Peyer's patch (tissue), 4 donors: ENCODE measurements at places on chromosomes 16 and 17. TPM values are rescaled to one million over a fixed set of nuclear protein-coding genes. Genes with fewer than 3 reads are reported as not detected.

Gene TEKT1
- total RNA-seq: not detected

GRCh38 chr16:89920723-89921122, 2.1 kb downstream of the MC1R start:
- no peaks in the 10 kb centered on the region for H3K27me3 ChIP-seq
- H3K4me3 ChIP-seq: no peak overlapping the region
- H3K36me3 ChIP-seq: no peaks in the 10 kb centered on the region
- H3K27ac ChIP-seq: peak overlapping the region; percentile 17
- H3K4me1 ChIP-seq: peaks cover 8% of the 10 kb centered on the region

DNA sequence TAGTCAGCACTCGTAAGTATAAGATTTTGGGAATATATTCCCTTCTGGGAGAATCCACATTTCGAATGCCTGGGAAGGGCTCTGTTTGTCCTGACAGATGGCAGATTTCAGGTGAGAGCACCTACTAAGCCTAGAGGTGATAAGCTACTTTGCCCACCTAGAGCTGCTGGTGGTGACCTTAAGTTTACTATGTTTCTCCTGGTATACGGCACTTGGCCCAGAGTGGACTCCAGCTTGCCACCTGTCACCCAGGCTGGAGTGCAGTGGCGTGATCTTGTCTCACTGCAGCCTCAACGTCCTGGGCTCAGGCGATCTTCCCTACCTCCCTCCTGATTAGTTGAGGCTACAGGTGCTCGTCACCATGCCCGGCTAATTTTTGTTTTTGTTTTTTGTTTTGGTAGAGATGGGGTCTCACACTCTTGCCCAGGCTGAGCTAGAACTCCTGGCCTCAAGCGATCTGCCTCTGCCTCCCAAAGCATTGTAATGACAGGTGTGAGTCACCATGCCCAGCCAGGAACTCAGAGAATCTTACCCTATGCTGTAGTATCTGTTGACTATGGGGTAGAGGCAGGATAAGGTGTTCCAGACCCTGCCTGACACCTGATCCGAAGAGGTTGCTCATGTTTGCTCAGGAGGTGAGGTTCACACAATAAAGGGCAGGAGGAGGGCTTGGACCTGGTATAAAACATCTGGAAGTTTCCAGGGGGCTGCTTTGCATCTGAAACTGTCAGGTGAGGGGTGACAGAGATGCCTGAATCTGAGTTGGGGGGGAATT, at the start of gene ZG16:
Gene ZG16 (plus strand): TSS at position 681 of the 775 bp plus-strand sequence. CDS start 1,011 bp downstream, outside the sequence.
- H3K36me3 ChIP-seq: peaks cover 6% of the 10 kb centered on the region
- H3K4me1 ChIP-seq: no peaks in the 10 kb centered on the region
- no peak within 1 kb of the TSS for H3K4me3 ChIP-seq
- DNase-seq: no peak

- no peaks in the 10 kb centered on the region for H3K27me3 ChIP-seq
- DNase-seq: no peak
- H3K4me3 ChIP-seq: no peak overlapping the region
- no peaks in the 10 kb centered on the region for H3K4me1 ChIP-seq
Measured at GRCh38 chr17:45813048-45813725, 29.1 kb downstream of the CRHR1 start.

Gene SLX1B
- total RNA-seq: 95.5 TPM

DNA sequence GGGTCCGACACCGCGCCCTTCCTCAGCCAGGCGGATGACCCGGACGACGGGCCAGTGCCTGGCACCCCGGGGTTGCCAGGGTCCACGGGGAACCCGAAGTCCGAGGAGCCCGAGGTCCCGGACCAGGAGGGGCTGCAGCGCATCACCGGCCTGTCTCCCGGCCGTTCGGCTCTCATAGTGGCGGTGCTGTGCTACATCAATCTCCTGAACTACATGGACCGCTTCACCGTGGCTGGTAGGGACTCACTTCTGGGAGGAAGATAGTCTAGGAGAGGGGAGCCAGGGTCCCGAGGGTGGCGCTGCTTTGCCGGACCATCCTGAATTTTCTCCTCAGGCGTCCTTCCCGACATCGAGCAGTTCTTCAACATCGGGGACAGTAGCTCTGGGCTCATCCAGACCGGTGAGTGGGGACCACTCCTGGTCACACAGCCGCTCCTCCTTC, 601 bp downstream of the SPNS1 start:
- DNase-seq: no peak
- H3K36me3 ChIP-seq: no peaks in the 10 kb centered on the region
- no peaks in the 10 kb centered on the region for H3K27me3 ChIP-seq
- peak overlapping the region; percentile 61 for H3K27ac ChIP-seq
- no peaks in the 10 kb centered on the region for H3K4me1 ChIP-seq
- peak overlapping the region; percentile 75 for H3K4me3 ChIP-seq

DNA sequence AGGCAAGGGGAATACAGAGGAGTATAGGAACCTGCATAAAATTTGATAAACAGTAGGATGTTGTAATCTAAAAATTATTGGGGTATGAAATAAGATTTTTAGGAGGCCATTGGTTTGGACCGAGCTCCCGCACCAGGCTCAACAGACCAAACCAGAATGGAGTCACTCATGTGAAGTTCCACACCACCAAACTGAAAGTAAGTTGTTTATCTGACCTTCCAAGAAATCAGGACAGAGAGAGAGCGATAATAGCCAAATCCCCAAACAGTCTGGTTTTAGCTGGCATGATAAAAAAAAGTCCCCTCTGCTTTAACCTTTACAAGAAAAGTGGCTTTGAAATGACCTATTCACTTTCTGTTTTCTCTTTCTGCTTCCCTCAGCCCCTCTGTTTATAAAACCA, 45.7 kb upstream of the SIAH1 start:
- no peak overlapping the region for H3K4me3 ChIP-seq
- H3K4me1 ChIP-seq: peaks cover 18% of the 10 kb centered on the region
- no peak for DNase-seq
- no peaks in the 10 kb centered on the region for H3K27me3 ChIP-seq
- H3K36me3 ChIP-seq: no peaks in the 10 kb centered on the region
- H3K27ac ChIP-seq: no peak overlapping the region

DNA sequence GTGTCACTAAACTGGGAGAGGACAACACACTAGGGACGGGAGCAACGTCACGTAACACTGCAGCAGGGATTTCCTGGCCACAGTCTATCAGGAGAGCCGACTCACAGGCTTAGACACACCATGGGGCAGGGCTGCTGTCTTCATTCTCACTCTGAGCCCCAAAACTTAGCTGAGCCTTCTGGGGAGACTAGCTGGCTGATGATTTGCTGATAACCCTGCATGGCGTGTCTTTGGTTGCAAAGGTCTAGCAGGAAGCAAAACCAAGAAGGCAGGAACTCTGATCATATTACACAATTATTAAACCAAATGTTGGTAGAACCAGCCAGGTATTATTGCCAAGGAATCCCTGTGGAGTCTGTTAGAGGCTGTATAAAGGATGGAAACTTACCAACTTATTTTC, 345.0 kb downstream of the SLC39A11 start:
- H3K27ac ChIP-seq: peak overlapping the region; percentile 60
- no peak overlapping the region for H3K4me3 ChIP-seq
- H3K4me1 ChIP-seq: no peaks in the 10 kb centered on the region
- no peaks in the 10 kb centered on the region for H3K27me3 ChIP-seq
- H3K36me3 ChIP-seq: no peaks in the 10 kb centered on the region
- peak; percentile 78 for DNase-seq

Gene PPP1R27
- not detected for total RNA-seq

DNA sequence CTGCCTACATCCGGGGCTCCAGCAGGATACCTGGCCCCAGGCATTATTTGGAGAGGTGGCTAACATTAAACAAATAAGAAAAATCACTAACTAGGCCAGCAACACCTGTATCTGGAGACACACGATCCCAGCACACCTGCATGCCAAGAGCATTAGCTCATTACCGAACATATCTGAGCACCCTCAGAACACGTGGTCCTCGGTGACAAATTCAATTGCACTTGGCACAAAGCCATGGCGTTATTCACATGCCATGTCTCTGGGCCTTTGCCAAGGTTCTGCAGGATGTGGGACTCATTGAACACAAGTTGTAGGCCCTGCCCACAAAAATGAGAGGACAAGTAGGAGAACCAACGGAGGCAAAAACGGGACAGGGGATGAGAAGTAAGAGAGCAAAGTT, 552.3 kb downstream of the TOX3 start:
- no peaks in the 10 kb centered on the region for H3K27me3 ChIP-seq
- no peak overlapping the region for H3K4me3 ChIP-seq
- no peaks in the 10 kb centered on the region for H3K4me1 ChIP-seq
- DNase-seq: peak; percentile 87
- no peak overlapping the region for H3K27ac ChIP-seq

- H3K27ac ChIP-seq: peak overlapping the region; percentile 94
- peaks cover 20% of the 10 kb centered on the region for H3K4me1 ChIP-seq
- no peaks in the 10 kb centered on the region for H3K27me3 ChIP-seq
- no peak for DNase-seq
Measured at GRCh38 chr17:45146166-45146565, 2.1 kb upstream of the HEXIM1 start.

- peaks cover 11% of the 10 kb centered on the region for H3K27me3 ChIP-seq
- H3K4me1 ChIP-seq: peaks cover 4% of the 10 kb centered on the region
- H3K4me3 ChIP-seq: no peak overlapping the region
- DNase-seq: no peak
- H3K27ac ChIP-seq: no peak overlapping the region
Measured at GRCh38 chr17:47785538-47786123, 36.0 kb downstream of the OSBPL7 start.

Gene KRT31
- total RNA-seq: not detected

- H3K4me1 ChIP-seq: no peaks in the 10 kb centered on the region
- H3K27ac ChIP-seq: no peak overlapping the region
- no peak overlapping the region for H3K4me3 ChIP-seq
Measured at GRCh38 chr17:61662741-61663140, 71.7 kb upstream of the NACA2 start.

Gene ST6GALNAC2
- not detected for total RNA-seq

DNA sequence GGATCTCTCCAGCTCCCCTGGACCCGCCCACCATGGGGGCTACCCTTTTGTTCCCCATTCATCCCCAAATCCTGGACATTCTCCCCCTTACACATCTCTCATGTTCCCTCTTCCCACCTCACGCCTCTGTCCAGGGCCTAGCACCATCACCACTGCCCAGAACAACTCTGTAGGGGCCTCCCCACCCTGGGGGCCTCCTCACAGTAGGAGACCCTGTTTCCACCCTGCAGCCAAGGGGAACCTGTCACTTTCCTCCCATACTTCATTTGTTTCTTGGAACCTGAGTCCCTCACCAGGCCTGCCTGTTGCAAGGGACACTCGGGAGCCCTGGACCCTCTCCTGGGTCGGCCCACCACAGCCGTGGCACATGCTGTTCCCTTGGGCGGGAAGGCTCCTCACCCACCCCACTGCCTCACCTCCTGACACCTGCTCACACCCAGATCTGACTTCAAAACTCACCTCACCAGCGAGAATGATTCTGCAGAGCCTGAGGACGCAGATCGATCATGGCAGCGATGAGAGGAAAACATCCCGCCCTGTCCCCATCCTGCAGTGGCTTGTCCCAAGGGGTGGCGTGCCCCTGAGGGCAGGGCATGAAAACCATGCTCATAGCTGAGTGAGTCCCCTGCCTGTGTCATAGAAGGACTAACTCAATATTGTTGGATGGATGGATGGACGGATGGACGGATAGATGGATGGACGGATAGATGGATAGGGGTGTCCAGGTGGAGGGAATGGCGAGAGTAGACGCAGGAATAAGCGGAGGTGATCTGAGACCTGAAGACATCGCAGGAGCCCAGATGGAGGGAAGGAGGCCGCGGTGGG, 6.8 kb upstream of the RASD1 start:
- no peak overlapping the region for H3K27ac ChIP-seq
- H3K27me3 ChIP-seq: no peaks in the 10 kb centered on the region
- H3K4me3 ChIP-seq: no peak overlapping the region
- DNase-seq: no peak
- H3K36me3 ChIP-seq: no peaks in the 10 kb centered on the region
- H3K4me1 ChIP-seq: peaks cover 13% of the 10 kb centered on the region

GRCh38 chr16:75376475-75377161, 56.7 kb downstream of the CFDP1 start:
- no peaks in the 10 kb centered on the region for H3K36me3 ChIP-seq
- DNase-seq: no peak
- peak overlapping the region; percentile 38 for H3K27ac ChIP-seq
- no peaks in the 10 kb centered on the region for H3K27me3 ChIP-seq
- H3K4me3 ChIP-seq: no peak overlapping the region

- no peak for DNase-seq
- no peaks in the 10 kb centered on the region for H3K36me3 ChIP-seq
- no peak overlapping the region for H3K4me3 ChIP-seq
- H3K27ac ChIP-seq: no peak overlapping the region
Measured at GRCh38 chr17:76398523-76399174, 14.2 kb downstream of the SPHK1 start.

Gene SLC16A13
- 16.4 TPM for total RNA-seq

- peaks cover 99% of the 10 kb centered on the region for H3K36me3 ChIP-seq
- no peak overlapping the region for H3K4me3 ChIP-seq
- no peak overlapping the region for H3K27ac ChIP-seq
- H3K4me1 ChIP-seq: no peaks in the 10 kb centered on the region
- peak; percentile 22 for DNase-seq
- H3K27me3 ChIP-seq: no peaks in the 10 kb centered on the region
Measured at GRCh38 chr17:80374732-80375585, 40.0 kb upstream of the ENDOV start.
